Stimulated activated CD8-positive, alpha-beta memory T cell treated with anti-CD3 and anti-CD28 coated beads, Interleukin-7, amount 100 ng/mL, for 4 hours (primary cell): ENCODE measurements at places on chromosomes 5 and 9.
A peak's percentile ranks its signal among the peaks of the same experiment; 100 is the strongest.

GRCh38 chr5:1506242-1507013 lies 17.3 kb downstream of the LPCAT1 start:
- DNase-seq = no peak

GRCh38 chr5:86997516-86997915 lies 270.2 kb upstream of the RASA1 start:
- no peak for DNase-seq

- peak; percentile 32 for DNase-seq
Measured at GRCh38 chr9:126690431-126691051, 76.8 kb downstream of the LMX1B start.

- DNase-seq = no peak
Measured at GRCh38 chr5:107878661-107879060, 207.9 kb upstream of the EFNA5 start.

DNA sequence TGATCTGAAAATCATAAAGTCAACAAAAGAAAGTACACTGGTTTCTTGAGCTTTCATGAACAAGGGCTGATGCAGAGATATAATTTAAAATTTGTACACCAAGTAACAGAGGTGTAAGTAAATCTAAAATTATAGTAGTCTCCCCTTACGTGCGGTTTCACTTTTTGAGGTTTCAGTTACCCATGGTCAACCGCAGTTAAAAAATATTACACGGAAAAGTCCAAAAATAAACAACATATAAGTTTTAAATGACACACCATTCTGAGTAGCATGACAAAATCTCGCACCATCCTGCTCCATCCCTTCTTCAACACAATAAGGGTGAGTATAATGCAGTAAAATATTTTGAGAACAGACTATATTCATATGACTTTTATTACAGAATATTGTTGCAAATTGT lies 54.4 kb downstream of the AUH start:
- no peak for DNase-seq

DNA sequence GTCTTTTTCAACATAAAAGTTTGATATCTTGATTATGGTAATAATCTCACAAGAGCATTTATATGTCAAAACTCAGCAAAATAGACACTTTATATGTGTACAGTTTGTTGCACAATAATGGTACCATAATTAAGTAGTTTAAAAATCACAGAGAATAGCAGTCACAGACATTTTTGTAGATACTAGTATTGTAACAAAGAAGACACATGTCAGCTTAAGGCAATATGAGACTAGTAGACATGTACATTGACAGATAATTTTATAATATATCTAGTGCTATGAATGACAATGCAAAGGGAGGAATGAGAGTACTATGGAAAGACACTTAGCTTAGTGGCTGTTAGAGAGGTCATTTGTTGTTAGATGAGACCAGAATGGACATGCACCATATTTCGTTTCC lies 1490.6 kb upstream of the CDH6 start:
- DNase-seq = no peak

DNA sequence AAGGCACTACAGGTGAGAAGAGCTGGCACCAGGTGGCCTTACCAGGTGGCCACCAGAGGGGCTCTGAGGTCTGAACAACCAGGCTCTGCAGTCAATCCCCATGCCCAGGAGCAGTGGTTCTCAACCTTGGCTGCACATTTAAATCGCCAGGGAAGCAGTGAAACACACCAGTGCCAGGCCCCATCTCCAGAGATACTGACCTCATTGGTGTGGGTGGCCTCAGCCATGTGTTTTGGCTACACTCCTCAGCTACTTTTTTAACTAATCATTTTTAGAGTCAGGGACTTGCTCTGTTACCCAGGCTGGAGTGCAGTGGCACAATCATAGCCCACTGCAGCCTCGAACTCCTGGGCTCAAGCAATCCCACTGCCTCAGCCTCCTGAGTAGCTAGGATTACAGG lies 56.0 kb downstream of the GABBR2 start:
- DNase-seq = no peak

- DNase-seq = no peak
Measured at GRCh38 chr9:100324594-100325200, 28.0 kb downstream of the TEX10 start.
